ENCODE measurements at places on chromosomes 7 and 10.

DNA sequence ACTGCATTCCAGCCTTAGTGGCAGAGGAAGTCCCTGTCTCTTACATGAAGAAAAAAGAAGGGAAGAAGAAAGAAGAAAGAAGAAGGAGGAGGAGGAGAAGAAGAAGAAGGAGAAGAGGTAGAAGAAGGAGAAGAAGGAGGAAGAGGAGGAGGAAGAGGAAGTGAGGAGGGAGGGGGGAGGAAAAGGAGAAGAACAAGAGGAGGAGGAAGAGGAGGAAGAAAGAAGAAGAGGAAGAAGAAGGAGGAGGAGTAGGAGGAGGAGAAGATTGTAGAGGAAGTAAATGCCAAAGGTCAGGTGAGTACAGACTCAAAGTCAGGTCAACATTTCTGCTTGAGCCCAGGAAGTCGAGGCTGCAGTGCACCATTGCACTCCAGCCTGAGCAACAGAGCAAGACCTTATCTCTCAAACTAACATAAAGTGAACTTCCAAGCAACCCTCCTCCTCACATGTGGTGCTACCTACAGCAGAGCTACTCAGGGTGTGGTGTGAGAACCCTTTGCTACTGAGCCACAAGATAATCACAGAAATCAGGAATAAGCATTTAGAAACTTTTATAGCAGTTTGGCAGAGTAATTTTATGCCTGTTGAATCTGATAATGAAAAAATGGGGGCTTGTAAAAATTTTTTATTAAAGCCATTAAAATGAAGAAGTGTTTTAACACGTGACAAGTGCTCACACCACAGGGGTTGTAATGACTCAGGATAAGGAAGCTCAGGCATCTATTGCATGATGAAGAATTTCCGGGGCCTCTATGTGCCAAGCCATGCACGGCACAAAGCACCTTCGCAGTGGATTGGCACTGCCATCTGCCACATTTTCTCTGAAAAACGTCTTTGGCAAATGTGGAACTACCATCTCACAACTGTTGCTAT, 224.9 kb upstream of the AUTS2 start:
- DNase-seq: no peak

- no peak for DNase-seq
Measured at GRCh38 chr7:113945018-113945938, 26.5 kb upstream of the PPP1R3A start.

GRCh38 chr7:66758950-66759628, 18.6 kb downstream of the RABGEF1 start:
- peak; percentile 60 for DNase-seq

GRCh38 chr7:148661471-148661870, 37.2 kb upstream of the CUL1 start:
- DNase-seq: no peak

GRCh38 chr7:91080351-91080750, 183.9 kb upstream of the FZD1 start:
- DNase-seq: no peak

DNA sequence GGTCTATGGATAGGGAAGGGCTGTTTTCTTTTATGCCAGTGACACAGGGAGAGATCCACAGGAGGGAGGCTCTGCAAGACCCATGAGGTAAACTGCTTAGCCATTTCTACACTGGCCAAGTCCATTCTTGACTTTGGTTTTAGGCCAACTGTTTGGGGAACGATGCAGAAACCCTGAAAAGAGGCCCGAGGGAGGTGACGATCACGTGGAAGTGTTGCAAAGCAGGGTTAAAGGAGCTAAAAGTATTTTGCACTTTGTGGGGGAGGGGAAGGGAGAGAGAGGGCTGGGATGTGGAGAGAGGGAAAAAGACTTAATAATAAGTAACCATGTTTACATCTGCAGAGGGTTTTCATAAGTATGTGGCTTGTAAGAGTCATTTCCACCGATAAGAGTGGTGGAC, 239.7 kb downstream of the EMX2 start:
- no peak for DNase-seq

Measured in activated T-cell treated with anti-CD3 and anti-CD28 coated beads, Interleukin-2, amount 50 U/mL, for 48 hours (primary cell).